ENCODE measurements at places on chromosomes 13 and 19.
A peak's percentile ranks its signal among the peaks of the same experiment; 100 is the strongest.

GRCh38 chr19:55284405-55285058, 735 bp downstream of the BRSK1 start:
- DNase-seq: no peak

- DNase-seq: no peak
These were observed 92.9 kb downstream of the PCDH9 start for GRCh38 chr13:67137044-67137735.

GRCh38 chr13:113815151-113816058, 48.5 kb downstream of the GAS6 start:
- DNase-seq: no peak

DNA sequence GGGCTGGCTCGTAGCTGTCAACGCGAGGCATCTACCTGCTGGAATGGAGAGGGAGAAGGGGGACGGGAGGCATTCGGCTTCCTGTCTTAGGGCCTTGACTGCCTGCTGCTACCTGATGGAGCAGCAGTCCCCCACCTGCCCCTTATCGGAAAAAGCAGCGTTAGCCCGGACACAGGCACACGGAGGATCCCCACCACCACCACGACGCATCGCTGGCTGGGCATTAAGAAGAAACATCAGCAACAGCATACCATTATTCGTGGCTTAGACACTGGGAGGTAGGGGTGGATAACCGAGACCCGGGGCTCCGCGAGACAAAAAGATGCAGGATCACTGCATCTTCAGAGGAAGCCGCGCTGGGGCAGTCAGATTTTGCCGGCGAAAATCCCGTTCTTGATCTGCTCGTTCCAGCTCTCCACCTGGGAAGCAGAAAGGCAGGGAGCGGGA, 1.1 kb downstream of the COX6B2 start:
- no peak for DNase-seq

- DNase-seq: no peak
These were observed 42.2 kb downstream of the IFT88 start for GRCh38 chr13:20609145-20609544.

- DNase-seq: no peak
These were observed 14.8 kb downstream of the ZNF701 start for GRCh38 chr19:52584736-52585440.

GRCh38 chr19:32195706-32196610, 149.5 kb upstream of the ZNF507 start:
- peak; percentile 44 for DNase-seq

DNA sequence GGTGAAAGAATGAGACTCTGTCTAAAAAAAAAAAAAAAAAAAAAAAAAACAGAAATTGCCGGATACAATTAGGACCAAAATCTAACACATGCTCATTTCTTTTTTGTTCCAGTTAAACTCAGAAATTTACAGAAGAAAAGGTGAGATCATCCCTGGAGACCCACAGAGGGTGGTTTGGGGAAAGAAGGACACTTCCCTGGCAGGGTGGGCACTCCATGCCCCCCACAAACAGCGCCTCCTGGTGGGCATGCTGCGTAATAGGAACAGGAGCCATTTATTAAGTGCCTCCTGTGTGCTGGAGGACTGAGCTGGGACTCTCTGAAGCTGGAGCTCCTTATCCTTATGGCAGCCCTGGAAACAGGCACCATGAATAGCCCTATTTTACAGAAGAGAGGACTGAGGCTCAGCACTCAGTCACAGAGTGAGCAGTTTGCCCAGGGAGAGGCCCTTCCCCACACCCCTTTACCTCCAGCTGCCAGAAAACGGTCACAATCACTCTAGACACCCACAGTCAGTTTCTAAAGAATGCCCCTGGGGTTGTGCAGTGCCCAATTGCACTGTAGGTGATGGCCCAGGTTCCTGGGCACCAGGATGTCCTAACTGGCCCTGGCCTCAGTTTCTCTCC, 10.1 kb downstream of the C19orf38 start:
- no peak for DNase-seq

DNA sequence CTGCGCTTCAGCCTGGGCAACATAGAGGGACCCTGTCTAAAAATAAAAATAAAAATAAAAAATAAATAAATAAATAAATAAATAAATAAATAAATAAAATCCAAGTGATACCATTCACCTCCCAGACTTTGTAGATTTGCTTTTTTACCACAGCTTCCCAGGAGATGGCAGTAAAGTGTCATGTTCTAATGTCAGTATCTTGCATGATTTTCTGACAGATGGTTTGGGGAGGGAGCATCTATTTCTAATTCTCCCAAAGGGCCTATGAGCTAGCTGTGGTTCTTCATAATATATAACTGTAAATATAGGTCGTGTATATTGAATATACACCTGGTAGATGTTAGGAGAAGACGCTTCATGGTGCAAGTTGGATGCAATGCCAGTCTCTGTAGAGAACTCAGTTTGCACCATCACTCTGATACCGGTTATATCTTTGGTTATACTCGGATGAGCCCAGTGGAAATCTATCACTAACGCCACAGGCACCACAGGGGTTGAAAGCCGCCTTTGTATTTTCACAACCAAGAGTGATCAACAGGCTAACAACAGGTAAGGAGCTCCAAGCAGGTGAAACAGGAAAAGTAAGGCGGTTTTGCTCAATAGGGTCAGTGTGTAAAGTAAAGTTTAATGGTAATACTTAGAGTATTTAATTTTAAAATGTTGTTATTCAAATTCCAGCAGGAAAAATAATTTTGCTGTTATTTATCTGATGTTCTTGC, 13.9 kb downstream of the APLP1 start:
- DNase-seq: no peak

GRCh38 chr13:62035981-62036380, 620.3 kb upstream of the PCDH20 start:
- no peak for DNase-seq

DNA sequence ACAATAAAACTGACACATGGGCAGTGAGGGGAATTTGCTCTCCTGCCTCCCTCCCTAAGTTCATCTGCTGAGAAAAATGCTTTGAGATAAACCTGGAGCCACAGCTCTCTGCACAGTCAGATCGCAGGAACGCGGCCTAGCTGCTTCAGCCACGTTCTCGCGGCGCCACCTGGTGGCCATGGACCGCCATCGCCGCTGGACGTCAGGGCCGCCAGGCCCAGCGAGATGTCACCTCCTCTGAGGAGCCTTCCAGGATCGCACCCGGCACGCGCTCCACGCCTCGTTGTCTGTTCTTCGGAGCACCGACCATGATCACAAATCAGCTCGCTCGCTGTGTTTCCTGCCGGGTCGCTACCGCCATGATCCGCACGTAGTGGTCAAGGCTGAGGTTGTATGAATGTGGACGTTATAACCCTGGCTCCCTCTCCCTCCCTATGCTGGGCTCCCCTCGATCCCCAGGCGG, 20.6 kb upstream of the USP29 start:
- no peak for DNase-seq

DNA sequence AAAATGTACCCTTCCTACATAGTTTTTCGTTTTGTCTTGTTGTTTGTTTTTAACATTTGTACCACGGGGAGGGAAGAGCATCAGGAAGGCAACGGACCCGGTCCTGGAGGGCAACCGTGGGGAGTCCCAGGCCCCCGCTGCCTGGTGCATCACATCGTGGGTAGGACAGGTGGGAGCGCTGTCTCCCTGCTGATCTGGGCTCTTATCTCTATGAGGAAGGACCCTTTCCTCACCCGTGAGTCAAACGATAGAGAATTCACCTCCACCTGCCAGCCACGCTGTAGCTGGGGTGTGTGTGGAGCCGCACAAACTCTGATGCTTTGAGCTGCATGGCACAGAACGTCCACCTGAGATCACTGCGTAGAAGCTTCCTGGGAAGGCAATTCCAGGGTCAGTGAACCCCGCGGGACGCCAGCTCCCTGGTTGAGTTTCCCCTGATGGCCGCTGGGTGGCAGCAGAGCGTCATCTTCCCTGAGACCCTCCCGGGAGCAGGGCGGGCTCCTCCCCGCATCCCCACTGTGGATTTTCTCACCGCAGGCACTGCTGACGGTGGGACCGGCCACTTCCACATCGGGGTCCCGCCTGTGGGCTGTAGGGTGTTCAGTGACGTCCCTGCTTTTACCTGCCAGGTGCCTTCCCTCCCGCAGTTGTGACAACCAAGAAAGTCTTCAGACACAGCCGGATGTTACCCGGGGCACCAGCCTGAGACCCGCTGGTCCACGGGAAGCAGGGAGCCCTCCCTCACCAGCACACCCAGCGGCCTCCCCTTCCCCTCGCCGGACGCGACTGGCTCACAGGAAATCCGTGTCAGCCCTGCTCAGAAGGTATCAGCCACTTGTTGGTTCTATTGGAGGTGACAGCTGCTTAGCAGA, 54.7 kb downstream of the ZNF787 start:
- no peak for DNase-seq

DNA sequence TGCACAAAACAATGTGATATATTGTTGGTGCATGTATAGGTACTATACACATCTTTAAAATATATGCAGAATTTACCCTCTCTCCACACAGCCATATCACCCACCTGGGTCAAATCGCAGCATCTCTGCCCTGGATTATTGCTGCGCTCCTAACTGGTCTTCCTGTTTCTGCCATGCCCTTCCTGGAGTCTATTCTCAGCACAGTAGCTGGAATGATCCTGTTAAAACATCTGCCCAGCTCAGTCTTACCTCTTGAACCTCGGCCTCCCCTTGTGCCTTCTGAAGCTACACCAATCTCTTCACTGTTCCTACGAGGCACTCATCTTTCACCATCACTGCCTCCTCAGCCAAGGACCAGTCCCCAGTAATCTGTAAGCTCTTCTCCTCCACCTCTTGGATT, 25.5 kb upstream of the TNFRSF19 start:
- DNase-seq: no peak

- DNase-seq: no peak
These were observed 3.1 kb upstream of the BCL3 start for GRCh38 chr19:44745341-44745831.

DNA sequence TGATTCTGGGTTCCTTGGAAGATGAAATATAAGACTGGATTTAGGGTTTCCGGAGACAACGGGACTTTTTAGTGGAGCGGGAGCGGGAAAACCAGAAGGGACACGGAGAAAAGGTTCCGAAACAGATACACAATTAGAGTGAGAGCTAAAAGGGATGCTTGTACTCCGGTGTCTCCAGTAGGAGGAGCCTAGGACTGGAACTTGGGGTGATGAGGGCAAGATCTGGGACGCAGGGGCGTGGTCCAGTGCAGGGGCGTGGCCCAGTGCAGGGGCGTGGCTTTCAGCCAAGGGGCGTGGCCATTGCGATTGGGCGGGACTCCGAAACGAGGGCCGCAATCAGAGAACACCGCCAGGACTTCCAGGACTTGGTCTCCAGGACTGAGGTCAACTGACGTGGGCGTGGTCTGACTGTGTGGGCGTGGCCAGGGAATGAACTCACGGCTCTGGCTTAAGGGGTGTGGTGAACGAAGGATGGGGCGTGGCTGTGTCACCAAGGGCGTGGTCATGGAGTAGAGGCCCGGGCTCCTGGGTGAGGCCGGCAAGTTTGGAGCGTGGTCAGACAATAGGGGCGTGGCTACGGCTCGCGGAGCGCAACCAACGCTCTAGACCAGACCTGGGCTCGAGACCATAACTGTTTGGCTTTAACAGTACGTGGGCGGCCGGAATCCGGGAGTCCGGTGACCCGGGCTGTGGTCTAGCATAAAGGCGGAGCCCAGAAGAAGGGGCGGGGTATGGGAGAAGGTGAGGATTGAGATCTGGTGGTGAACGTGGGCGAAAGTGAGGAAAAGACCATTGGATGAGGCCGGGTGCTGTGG, at the start of gene DKKL1:
Gene DKKL1, plus strand, starts transcription at position 610 of the 815 bp plus-strand sequence. Its CDS starts 122 bp downstream, at position 732.
- DNase-seq: peak; percentile 100

GRCh38 chr13:26742691-26743358, 17.8 kb downstream of the GPR12 start:
- no peak for DNase-seq

GRCh38 chr13:107124129-107124718, 556.3 kb upstream of the ARGLU1 start:
- no peak for DNase-seq

DNA sequence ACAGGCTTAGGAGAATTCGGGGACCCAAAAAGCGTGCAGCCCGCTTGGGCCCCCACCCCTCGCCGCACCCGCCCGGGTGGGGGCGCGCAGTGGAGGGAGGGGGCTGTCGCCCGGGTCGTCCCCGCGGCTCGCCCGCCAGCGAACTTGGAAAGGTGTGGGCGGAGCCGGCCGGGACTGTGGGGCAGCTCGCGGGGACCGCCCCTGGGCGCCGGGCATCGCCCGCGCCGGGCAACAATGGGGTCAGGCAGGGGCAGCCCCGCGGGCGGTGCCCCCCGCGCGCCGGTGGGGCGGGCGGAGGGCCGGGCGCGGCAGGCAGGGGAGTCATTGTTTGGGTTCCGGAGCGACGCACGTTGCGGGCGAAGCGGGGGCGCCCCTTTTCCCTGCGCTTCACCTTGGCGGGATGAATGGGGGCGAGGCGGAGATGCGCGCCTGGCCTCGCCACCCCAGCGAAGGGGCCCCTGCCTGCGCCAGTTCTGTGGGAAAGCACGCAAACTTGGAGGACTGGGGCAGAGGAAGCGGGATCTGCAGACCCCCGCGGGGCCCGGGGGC, 647 bp upstream of the KLF12 start:
- DNase-seq: no peak

DNA sequence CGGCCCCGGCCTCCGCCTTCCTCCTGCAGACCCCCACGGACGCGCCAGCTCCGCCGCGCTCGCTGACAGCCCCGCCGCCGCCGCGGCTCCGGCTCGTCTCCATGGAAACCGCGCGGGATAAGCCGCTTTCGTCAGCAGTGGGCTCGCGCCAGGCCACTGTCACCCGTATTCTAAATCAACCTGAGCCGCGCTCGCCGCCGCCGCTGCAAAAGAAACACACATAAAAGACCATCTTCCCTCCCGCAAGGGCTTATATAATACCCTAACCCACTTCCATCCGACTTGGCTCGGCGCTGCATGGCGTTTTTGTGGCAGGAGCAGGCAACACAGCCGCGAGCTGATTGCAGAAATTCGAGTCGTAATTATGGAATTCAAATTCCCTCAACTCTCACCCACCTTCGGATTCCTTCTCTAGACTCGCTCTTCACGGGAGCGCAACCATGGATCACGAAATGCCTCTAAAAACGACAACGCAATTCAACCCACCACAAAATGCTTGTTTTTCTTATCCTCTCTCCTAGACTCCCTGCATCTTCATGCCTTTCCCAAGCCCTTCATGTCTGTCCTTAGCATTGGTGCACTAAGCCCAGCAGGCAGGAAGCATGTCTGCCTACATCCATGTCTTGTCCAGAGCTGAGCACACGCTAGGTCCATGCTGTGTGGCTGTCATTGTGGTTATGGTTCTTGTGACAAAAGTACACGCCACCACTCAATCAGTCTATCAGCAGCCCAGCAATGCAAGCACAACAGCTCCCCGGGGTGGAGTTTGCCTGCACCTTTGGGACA, at the start of gene AMER2:
Gene AMER2, minus strand, starts transcription at position 772 of the 786 bp plus-strand sequence. Its CDS starts 669 bp downstream, at position 103.
- no peak for DNase-seq

DNA sequence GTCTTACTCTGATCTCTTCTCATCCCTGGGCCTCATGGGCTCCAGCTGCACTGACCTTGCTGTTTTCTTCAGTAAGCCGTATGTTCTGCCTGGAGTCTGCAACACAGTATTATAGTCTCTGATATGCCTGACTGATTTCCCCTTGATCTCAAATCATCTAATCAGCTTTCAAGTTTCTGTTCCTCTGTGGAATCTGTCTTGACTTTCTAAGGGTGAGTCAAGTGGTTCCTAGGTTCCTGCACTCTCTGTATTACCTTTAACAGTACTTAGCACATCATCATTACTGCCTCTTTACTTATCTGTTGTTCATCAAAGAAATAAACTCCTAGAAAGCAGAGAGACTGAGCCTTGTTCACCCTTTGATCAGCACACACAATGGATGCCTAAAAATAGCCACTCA, 350.7 kb downstream of the LMO7 start:
- DNase-seq: no peak
